Stimulated activated CD4-positive, alpha-beta T cell treated with anti-CD3 and anti-CD28 coated beads, Interleukin-2, amount 100 ng/mL, for 48 hours (primary cell): ENCODE measurements at places on chromosomes 12 and 14.

GRCh38 chr12:49287876-49288275 lies 7.1 kb upstream of the PRPH start:
- no peak for DNase-seq

DNA sequence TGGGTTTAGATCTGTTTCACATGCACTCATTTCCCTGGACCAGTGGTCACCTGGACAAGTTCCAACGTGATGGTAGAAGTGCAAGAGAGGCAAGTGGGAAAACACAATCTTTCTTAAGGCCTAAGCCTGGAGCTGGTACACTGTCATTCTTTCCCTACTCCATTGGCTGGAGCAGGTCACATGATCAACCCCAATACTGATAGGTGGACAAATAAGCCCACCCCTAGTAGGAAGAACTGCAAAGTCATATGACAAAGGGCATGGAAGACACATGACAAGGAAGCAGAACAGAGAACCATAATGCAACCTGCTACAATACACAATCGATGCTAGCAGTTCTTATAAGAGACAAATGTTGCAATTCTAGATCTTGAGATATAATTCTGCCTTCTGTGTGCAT lies 66.3 kb downstream of the SRRM4 start:
- no peak for DNase-seq

DNA sequence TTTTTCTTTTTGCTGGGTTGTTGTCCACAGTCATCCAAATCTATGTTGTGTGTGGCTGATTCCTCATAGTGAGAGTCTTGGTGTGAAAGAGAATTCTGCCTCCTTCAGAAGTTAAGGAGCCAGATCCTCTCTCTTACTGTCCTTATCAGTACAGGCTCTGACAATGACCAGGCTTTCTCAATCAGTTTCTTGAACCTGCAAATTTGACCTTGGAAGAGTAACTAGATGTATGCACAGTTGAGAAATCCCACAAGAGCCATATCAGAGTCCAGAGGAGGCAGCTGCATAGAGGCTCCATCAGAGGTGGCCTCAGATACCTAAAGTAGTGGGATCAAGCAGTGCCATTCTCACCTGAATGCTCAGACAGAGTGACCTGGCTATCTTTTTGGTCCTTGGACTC lies 5.5 kb upstream of the GALC start:
- DNase-seq = no peak

- DNase-seq = no peak
Observed at GRCh38 chr14:36520601-36521525, 831 bp upstream of the NKX2-1 start.

DNA sequence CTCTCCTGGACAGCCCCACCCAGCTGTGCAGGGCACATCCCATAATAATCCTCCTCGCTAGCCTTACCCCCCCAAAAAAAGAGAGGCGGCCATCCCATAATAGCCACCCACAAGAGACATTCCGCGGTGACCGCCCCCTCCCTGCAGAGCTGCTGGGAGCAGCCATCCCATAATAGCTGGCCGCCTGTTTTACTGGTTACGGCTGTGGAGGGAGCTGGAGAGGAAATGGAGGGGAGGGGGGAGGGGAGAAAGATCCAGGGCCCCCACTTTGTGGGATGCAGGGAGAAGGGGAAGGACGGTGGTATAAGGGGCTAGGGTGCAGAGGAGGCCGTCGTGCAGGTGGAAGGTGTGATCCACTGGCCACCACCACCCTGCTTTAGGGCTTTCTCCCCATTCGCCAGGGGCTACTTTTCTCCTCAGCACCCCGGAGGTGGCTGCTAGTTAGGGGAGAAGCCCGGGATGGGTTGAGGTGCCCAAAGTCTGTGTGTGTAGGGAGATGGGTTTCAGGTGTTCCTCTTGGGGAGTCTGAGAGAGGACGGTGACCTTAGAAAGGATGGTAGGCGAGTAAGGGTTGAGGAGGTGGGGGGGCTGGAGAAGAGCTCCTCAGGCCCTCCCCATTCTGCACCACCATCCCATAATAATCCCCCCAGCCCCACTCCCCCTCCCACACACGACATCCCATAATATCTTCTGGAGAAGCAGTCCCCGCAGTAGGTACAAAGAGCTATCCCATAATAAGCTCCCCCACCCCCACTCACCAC lies 6.0 kb upstream of the CHD4 start:
- no peak for DNase-seq

- no peak for DNase-seq
Observed at GRCh38 chr14:67371247-67372148, 11.4 kb downstream of the EIF2S1 start.

- DNase-seq = no peak
Observed at GRCh38 chr14:93239869-93240677, 33.0 kb downstream of the UBR7 start.
